ENCODE measurements at places on chromosomes 3 and 15.

DNA sequence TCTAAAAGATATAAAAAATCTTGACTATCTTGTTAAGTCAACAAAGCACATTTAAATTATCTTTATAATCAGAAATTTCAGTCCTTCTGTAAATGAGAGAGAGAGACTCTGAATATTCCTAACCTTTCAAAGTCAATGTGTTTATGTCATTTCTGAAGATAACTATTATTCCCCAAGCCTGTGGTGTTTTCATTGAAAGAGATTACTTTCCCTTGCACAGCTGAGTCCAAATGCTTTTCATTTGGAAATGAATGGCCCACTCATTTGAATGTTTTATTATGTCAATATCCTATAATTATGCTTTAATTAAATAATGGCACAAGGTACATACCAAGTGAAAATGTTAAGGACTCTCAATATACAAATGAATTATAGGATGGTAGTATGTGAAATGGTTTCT is 680.0 kb upstream of the DPPA4 start:
- no peak for DNase-seq

DNA sequence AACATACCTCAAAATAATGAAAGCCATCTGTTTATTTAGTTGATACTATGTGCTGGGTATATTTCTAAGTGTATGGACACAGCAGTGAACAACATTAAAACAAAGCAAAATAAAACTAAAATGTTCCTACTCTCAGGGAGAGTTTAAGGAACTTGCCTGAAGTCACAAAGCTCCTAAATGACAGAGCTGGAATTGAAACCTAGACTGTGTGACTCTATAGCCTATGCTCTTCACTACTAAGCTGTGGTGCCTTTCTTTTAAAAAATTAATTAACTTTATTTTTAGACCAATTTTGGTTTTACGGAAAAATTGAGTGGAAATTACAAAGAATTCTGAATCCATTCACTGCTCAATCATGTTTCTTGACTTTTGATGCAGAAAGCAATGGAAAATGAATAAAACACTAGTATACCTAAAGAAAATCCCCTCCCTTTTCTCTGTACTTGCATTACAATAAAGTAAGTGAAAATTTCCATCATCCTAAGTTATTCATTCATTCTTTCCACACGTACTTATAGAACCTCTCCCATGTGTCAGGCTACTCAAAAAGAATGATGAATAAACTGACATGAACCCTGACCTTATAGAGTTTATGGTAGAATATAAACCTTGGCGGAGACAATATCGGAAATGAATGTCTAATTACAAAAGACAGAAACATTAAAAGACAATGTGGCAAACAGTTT is 189.8 kb upstream of the RBMS3 start:
- no peak for DNase-seq

GRCh38 chr3:42831321-42831713 is 22.1 kb downstream of the ACKR2 start:
- DNase-seq: peak; percentile 87

GRCh38 chr15:94963953-94964352 is 732.6 kb downstream of the MCTP2 start:
- no peak for DNase-seq

- DNase-seq: no peak
Measured at GRCh38 chr15:34628577-34629152, 45.2 kb upstream of the GOLGA8B start.

- DNase-seq: no peak
Measured at GRCh38 chr3:100954199-100954935, 38.9 kb downstream of the ABI3BP start.

DNA sequence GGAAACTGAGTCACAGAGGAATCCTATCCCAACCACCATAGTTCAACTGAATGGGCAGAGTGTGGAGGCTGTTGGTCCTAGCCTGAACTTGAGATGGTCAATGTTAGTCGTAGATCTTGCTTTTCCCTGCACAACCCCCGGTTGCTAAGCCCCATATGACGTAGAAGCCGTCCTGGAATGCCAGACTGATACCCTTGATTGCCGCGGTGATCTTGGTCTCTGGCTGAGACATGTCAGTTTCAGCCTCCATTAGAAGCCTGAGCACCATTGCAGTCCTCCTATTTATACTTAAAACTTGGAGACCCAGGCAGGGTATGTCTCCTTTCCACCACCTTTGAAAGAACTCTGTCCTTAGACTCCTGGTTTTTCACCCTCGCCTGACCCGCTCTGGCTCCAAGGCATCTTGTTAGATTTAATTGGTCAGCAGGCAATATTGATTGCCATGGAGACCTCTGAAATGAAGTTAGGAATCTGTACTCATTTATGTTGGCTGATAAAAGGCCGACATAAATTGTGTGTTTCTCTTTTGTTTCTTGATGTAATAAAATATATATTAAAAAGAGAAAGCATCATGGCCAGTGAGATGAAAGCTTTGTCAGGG is 53.4 kb downstream of the RPLP1 start:
- no peak for DNase-seq

DNA sequence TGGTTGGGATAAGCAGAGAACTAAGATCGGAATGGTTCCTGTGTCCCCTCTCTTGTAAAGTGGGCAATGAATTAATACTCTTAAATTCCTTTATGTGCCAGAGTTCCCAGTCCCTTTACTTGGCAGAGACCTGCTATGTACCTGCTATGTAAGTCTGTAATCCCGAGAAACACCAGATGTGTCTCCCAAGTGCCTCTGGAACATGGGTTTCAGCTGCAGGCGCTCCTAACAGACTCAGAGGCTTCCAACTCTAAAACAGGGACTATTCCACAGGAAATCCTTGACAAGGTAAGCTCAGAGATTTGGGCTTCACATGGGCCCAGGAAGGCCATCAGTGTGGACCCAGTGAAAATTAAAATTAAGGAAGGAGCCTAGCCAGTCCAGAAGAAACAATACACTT is 117.7 kb upstream of the PLCL2 start:
- DNase-seq: no peak

DNA sequence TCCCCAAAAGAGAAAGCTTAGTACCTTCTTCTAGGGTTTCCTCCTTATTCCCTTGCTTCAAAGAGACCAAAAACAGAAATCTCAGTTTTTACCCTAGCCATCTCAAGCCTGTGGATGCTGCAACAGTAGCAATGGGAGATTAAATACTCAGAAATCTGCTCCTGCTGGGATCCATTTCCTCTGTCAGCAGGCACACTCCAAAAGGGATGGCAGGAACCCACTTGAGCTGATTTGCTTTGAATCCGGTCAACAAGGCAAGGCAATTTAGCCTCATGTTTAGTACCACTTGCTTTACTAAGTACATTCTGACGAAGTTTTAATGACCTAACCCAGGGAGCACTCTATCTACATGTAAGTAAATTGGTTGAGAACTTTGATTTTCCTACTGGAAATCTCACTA is 590.0 kb upstream of the ADAMTS9 start:
- DNase-seq: no peak

GRCh38 chr3:98333989-98334606 is 19.6 kb upstream of the OR5K4 start:
- DNase-seq: no peak

DNA sequence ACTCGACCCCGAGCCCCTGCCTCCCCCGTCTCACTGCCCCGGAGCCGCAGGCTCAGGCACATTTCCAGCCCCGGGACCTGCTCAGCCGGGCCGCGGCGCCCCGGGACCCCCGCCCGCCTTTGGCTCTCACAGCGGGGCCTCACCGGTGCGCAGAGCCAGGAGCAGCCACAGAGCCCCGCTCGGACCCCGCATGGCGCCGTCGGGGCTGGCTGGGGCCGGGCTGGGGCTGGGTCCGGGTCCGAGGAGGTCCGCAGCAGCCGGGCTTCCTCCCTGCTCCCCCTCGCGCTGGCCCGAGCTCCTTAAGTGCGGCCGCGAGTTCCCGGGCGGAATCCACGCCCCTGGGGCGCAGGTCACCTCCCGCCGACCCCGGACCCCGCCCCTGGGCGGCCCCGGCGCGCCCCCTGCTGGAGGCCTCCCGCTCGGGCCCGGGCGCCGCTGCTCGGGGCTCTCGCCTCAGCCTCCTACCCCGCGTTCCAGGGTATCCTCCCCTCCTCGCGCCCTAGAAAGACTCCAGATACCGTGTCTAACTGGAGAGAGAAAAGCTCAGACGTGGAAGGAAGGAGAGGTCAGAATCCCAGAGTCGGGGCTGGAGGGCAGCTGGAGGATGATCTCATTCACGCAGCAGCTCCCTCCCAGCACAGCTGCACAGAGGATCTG is at the start of gene MELTF:
Gene MELTF (minus strand): TSS at position 307 of the 657 bp plus-strand sequence. CDS start 115 bp downstream, at position 192.
- peak; percentile 90 for DNase-seq

- DNase-seq: no peak
Measured at GRCh38 chr15:89026167-89026566, 62.1 kb upstream of the ABHD2 start.

- DNase-seq: no peak
Measured at GRCh38 chr3:4855676-4856075, 123.6 kb upstream of the BHLHE40 start.

All from islet precursor cell (in vitro differentiated cells).